ENCODE measurements at places on chromosomes 3 and 15.
A peak's percentile ranks its signal among the peaks of the same experiment; 100 is the strongest.

DNA sequence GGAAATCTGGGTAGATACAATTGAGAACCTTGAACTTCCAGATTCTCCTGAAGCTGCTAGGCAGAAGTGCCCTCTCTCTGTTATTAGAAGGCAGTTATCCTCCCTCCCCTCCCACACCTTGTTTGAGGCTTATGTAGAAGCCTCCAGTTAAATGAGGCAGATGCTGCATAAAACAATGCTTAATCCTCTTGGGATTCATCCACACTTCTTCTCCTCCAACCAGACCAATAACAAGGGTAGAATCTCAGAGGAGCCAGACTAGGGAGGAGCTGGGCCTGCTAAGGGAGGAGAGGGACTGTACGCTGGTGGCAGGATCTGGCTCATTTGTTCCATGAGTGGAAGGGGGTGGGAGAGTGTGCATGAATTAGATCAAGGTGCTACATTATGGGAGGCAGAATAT is 88.3 kb upstream of the PRR23C start:
- no peak for DNase-seq

DNA sequence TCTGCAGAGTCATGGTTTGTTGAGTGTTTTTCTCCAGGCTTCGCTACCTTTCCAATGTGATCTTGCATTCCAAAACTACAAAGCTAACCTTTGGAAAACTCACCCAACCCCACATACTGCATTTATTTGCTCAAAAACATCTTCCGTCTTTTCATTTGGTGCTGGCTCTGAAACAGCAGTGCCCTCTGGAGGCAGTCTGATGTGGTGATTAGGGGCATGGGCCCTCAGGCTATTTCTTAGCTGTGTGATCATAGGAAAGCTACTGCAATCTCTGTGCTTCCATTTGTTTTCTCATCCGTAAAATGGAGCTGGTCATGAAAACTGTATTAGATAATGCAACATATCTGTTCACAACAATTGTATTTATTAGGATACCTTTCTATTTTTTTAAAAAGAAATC is 47.0 kb downstream of the MTHFS start:
- DNase-seq, result peak; percentile 27

DNA sequence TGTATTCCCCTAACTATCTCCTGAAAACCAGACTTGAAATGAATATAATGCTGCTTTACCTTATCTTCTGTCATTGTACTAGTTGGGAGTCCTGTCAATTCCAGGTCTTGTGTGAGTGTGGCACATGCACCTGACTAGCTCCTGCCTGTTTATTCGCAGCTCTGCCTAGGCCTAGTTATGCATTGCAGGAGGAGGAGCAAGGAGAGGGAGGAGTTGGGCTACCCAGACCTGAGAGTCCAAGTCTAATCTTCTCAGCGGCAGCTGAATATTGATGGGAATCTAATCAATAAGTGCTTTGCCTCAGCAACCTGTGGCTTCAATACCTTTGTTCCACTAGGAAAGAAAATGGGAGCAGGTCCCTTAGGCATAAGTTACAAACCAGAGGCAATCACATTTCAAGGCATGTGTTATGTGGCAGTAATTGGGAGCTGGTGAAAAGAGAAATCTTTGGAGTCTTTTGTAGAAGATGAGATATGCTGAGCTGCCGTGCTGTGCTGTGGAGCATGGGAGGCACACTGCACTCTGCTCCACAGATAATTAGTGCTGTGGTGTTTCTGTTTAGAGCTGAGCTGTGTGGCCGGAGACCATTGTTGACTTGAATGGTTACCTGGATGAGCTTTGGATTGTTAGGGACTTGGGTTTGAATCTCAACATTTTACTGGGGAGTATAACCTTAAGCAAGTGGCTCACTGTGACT is at the start of gene SLC2A2:
TSS of gene SLC2A2 (minus strand) at position 124 of the 697 bp plus-strand sequence. CDS start at position 74, 50 bp downstream.
- DNase-seq, result no peak

GRCh38 chr3:127185268-127185667 is 7.7 kb upstream of the PRR23E start:
- DNase-seq, result no peak

DNA sequence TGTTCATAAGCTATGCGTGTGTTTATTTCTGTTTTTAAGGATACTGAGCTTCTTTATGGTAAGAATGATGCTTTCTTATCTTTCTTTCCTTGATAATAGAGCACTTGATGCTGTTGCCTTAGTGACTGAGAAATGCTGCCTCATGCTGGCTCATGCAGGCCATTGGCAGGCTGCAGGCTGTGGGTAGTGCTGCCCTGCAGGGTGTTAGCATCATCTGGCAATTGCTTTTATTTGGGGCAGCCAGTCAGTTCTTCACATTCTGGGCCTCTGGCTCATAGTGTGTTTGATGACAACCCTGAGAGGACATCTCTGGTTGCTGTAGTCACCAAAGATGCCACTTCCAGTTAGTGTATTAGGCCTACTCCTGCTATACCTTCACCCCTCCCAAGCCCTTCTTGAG is 66.2 kb upstream of the ONECUT1 start:
- no peak for DNase-seq

- DNase-seq, result no peak
Observed at GRCh38 chr3:71478568-71478967, 105.0 kb downstream of the FOXP1 start.
